ENCODE measurements at places on chromosomes 2 and 18.

- no peak for DNase-seq
Measured at GRCh38 chr2:138201286-138201685, 237.0 kb downstream of the HNMT start.

DNA sequence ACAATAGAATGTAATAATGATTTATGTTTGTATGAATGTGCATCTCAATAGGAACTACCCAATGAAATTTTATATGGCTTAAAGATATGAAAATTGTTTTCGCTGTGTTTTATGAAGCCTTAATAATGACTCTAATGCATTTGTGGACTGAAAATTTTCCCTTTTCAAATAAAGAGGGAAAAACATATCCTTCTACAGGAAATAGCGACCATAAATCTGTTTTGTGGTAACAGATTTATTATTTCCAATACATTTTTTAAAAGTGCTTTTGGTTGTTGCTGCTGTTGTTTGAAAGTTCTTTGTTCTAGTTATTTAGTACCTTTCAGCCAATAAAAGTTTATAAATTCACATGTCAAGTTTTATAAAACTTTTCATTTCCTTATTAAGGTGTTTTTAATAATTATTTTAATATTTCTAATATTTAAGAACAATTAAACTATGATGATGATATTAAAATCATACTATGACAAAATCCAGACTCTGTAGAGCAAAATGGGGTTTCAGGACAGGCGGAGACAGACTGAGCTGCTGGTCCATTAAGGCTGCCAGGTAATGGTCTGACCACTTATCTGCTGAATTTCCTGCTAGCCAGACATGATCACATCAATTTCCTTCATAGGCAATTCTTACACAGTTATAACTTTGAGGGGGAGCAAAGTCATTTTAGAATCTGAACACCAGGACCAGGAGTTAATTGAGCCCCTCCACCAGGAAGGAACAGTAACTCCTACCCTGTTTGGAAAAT is 65.7 kb upstream of the NEUROD1 start:
- DNase-seq = no peak

DNA sequence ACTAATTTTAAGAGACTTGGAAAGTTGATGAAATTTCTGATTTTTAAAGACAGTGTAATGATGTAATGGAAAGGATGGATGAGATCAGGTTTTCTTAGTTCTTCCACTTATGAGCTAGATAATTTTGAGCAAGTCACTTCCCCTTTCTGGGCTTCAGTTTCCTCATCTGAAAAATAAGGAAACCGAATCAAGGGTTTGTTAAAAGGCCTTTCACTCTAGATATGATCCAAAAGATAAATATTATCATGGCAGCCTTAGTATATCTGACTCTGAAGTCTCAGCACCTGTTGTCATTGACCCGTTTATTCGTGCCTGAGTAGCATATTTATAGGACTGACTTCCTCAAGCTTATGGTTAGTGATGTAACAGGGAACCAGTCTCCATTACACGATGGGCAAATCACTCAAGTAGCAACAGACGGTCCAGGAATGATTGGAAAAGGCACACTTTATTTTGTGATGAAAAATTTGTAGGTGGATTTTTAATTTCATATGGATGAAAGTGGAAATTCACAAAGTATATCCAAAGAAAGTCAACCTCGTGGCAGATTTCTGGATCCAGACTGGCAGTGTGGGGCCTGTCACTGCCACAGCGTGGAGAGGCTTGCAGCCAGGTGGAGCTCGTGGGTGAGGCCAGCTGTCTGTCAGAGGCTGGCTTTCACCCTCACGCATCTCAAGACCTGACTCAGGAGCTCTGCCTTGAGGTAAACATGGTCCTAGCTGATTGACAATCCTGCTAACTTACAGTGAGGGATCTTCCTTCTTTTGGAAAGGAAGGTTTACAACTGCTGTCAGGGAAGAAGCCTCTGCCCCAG is 137.9 kb upstream of the CXCR4 start:
- no peak for DNase-seq

GRCh38 chr2:6077585-6077984 is 385.4 kb downstream of the SOX11 start:
- DNase-seq = no peak

DNA sequence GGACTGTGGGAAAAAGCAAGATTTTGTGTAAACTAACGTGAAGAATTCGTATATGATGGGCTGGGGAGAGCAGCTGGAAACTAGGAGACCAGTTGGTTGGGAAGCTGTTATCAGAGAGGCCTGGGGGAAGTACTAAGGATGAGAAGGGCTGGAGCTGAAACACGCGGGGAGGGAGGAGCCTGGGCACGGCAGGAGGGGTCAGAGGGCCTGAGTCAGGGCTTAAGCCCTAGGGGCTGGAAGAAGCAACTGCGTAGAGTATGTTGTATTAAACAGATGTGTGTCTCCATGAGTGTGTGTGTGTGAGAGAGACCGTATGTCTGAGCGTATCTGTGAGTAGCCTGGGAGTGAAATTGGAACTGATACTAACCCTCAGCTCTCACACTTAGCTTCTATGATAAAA is 8.4 kb downstream of the POMC start:
- DNase-seq = no peak

DNA sequence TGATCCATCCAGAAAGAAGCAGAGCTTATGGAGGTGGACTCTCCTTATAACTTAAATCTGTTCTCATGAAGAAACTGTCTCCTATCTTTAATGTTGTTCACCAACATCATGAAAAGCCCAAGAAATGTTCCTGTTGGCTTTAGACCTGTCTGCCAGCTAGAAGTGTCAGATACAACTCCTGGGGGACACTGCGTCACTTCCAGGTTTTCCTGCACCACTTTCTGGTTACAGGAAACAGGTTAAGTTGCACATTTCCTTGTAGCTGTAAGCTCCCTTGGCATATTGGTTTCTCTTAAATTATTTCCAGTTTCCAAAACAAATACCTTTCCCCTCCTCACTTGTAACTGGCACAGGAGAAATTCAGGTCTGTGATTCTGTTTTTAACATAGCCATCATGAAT is 2.9 kb downstream of the CEP68 start:
- no peak for DNase-seq

DNA sequence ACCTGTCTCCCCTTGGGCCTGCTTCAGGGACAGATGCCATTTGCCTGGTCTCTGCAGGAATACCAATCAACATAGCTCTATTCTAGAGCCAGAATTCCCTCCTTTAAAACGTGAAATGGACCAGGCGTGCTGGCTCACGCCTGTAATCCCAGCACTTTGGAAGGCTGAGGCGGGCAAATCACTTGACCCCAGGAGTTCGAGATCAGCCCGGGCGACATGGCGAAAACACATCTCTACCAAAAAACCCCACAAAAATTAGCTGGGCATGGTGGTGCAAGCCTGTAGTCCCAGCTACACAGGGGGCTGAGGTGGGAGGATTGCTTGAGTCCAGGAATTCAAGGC is 127.0 kb downstream of the PLEKHM3 start:
- DNase-seq = no peak

DNA sequence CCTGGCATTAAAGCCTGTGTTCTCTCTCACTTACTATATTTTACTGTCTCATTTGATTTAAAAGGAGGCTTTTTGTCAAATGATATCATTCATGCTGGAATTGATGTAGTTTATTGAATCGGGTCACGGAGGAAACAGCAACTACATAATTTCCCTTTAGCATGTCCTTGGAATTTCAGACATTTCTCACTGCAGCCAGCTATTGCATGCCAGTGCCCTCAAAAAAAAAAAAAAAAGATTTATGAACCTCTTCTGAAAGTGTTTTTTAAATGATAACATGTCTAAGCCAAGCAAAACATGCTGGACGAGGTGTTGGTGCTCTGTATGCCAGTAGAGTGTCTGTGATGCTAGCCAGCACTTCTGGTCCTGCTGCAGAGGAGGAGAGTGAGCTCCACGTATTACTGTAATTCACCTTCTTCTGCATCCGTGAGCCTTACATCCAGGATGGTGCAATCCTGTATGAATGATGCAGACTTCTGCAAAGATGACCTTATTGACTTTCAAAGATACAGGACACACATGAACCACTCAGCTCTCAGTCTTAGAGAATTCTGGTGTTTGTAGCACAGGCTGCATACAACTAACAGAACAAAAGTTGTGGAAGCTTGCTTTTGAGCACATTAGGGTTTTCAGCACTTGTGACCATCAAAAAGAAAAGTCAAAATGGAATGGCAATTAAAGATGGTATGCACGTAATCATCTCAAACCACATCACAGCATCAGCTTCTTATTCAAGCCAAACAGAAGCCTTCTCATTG is 31.1 kb downstream of the UGP2 start:
- no peak for DNase-seq

DNA sequence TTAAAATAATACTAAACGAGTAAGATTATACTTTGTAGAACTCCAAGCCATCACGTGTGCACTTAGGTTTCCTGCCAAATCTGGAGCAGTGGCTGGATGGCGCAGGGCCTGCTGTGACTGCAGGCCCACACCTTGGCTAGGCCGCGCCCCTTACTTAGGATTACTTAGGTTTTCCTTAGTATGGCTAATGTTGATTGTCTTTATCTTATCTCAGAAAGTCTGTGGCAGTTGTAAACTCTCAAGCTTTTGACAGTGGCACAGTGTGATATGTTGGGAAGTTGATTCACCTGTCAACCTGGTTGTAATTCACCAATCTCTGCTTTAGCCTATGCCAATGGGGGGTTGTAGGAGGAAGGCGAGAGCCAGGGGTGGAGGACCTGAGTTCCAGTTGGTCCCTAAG is 208.4 kb downstream of the ZNF407 start:
- no peak for DNase-seq

- no peak for DNase-seq
Measured at GRCh38 chr2:128693743-128694029, 375.0 kb upstream of the HS6ST1 start.

GRCh38 chr2:69762513-69763494 is 20.9 kb downstream of the ANXA4 start:
- no peak for DNase-seq

DNA sequence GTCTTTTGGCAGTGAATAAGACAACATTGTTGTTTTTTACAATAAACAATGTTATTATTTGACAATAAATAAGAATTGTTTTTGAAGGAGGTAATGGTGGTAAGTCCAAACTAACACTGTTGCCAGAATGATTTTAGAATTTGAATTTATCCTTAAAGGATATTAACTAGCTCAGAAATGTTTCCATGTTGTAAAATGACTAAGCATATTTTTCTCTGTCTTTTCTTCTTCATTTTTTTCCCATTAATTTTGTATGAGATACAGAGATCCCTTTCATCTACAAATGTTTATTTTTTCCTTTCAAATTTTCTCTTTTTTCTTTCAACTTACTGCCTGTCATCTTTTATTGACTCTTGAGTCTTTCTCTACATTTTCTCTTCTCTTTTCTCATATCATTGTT is 66.5 kb upstream of the DOCK10 start:
- no peak for DNase-seq

- no peak for DNase-seq
Measured at GRCh38 chr2:239596792-239597191, 196.0 kb upstream of the HDAC4 start.
